ENCODE measurements at places on chromosomes 13 and 19.

- no peak for DNase-seq
Observed at GRCh38 chr13:70616847-70617246, 508.6 kb upstream of the KLHL1 start.

GRCh38 chr19:46537136-46538097 lies 41.8 kb upstream of the PNMA8B start:
- peak; percentile 67 for DNase-seq

DNA sequence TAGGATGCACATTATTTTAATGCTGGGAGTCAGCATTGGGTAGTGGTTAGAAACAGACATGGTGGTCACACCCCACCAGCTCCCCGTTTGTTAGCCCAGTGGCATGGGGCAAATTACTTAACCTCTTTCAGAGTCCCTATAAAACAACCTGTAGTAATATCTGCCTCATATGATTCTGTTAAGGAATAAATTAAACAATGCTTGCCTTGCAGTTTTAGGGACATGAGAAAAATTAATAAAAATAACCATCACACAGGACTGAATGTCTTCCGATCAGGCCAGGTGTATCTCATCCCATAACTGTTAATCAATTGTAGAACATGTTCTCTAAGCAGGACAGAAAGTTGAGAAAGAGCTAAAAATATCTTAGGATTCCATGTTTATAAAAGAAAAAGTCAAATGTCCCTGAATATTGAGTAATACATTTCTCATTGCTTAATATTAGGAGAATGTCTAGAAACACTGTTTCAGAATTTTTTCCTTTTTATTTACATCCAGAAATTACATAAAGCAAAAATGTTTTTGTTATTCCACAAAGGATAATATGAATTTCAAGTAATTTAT lies 196.5 kb downstream of the GPC6 start:
- no peak for DNase-seq

GRCh38 chr13:98994080-98994479 lies 16.2 kb upstream of the DOCK9 start:
- no peak for DNase-seq

DNA sequence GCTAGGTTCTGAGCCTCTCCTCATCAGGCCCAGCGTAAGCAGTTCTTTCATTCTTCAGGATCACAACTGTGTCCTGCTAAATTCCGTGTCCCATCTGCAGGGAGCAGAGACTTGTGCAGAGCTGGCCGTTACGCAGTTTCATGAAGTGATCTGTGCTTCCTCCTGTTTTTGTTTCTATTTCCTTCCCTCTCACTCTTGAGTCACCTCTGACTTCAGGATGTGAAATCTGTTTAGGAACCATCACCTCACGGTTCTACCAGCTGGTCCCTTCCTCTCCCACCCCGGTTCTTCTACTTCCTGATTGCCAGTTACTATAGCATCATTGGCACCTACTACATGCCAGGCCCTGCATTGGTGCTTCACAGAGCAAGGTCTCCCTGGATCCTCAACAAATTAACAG lies 8.5 kb downstream of the MAU2 start:
- DNase-seq: no peak

GRCh38 chr19:56314381-56315076 lies at the start of gene ZSCAN5A:
ZSCAN5A (minus strand) TSS chr19:56314839; CDS start chr19:56225046, 89,793 bp downstream.
- DNase-seq: peak; percentile 96

DNA sequence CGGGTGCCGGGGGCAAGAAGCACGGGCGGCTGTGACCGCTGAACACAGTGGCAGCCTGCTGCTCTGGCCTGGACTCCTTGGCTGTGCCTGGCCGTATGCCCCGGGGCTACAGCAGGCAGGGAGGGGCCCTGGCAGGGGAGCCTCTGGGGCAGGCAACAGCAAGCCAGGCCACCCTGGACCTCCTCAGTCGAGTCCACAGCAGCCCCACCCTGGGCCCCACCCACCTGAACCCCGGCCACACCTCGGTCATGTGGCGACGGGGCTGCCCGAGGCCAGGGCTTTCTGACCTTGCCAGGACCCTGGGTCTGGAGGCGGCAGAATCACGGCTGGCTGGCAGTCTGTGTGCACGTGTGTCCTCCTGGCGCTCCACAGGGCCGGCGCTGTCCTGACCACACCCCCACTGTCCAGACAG lies 8.7 kb downstream of the CILP2 start:
- no peak for DNase-seq

DNA sequence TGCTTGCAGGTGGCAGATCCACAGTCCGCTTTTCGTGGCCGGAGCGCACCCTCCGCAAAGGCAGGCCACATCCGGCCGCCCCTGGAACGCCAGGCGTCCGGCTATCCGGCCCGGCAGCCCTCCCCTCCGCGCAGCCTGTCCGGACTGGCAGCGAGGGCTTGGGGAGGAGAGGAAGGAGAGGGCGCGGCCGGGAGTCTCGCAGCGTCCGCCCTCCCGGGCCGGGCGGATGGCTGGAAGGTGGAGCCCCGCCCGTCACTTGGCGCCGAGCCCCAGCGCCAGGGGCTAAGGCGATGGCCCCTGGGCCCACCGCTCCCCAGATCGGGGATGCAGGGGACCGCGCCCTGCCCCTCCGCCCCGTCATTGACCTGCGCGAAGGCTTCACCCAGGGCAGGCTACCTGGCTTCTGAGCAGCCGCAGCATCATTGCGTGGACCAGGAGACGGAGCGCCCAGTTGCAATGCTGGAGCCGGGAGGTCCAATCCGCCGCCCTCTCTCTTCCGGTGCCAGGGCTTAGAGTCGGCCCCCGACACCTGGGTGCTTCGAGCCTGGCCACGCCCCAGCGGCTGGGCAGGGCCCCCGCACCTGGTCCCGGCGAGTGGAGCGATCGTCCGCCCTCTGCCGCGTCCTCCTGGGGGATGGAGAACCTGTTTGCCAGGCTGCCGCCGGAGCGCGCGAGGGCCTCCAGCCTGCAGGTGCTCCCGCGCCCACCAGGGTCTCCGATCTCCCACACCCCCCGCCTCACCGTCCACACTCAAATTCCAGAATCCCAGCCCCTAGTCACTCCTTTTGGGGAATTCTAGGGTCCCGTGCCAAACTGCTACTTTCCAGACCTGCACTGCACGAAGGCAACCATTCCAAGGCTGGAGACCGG lies at the start of gene FUT1:
Gene FUT1 (minus strand): TSS at position 146 of the 870 bp plus-strand sequence. CDS start 1,360 bp downstream, outside the sequence.
- no peak for DNase-seq

DNA sequence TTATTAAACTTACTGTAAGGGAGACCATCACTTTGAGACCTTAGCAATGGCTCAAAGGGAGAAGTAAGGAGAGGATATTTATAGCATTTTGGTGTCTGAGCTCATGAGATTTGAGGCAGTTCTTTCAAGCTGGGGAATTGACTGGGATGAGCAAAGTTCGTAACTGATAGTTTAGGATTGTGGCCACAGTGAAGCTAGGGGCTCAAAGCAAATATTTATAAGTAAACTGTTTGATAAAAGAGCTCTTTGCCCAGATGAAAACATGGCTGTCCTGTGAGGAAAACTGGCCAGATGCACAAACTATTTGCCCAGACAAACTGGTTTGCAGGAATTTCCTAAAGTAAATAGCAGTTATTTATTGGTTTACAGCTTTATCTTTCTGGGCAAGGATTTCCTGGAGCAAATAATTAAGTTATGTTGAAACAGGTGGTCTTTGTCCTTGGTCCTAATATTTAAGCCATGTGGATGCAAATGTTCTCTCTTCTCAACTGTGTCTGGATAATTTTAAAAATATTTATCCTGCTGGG lies 59.7 kb upstream of the TMTC4 start:
- no peak for DNase-seq

GRCh38 chr13:49864509-49864908 lies 71.6 kb downstream of the SPRYD7 start:
- no peak for DNase-seq

GRCh38 chr19:50044922-50045321 lies 19.1 kb downstream of the ZNF473 start:
- no peak for DNase-seq

DNA sequence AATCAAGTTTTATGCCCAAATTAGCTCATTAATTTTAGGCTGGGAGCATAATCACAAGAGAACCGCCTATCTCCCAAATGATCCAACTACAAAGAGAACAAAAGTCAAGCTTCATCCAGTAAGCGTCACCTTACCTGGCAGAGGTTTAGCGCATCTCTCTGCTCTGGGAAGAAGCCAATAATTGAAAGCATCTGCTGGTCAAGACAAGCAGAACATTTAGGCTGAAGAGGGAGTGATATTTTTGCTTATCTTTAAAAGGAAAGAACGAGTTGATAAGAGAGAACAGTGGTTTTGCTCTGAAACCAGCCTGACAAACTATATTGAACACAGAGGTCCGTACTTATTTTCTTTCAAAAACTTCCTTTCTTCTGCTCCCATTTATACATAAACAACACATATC lies 242.1 kb downstream of the ENOX1 start:
- no peak for DNase-seq

- DNase-seq: no peak
Observed at GRCh38 chr19:32924200-32924599, 47.6 kb downstream of the CEP89 start.

GRCh38 chr19:30718707-30719106 lies 346.5 kb downstream of the ZNF536 start:
- no peak for DNase-seq

- DNase-seq: no peak
Observed at GRCh38 chr13:109436841-109437240, 349.5 kb downstream of the IRS2 start.

GRCh38 chr19:48837051-48837524 lies 797 bp upstream of the HSD17B14 start:
- DNase-seq: peak; percentile 75

- no peak for DNase-seq
Observed at GRCh38 chr19:5954293-5954692, 23.6 kb downstream of the RANBP3 start.

DNA sequence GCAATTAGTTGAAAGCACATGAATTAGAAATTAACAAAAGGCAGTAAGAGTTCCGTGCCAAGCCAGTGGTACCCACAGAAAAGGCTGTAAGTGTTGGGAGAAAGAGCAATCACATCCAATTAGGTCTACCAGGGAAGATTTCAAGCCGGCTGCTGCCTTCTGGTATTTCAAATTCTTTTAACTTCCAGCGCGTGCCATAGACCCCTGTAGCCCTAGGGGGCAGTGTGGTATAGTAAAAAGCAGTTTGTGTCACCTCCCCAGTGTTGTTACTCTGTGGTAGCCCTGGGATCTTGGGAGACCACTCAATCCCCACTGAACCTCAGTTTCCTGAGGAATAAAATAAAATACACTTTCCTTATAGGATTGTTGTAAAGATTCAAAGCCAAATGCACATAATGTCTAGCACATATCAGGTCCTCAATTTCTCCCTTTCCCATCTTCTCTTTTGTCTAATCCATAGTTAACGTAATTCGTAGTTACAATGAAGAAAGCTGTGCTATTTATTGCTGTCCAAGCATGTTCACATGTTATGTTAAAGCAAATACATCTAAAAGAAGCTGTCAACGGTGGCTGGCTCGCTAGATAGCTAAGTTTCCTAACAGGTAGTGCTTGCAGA lies 230.2 kb downstream of the TDRD3 start:
- no peak for DNase-seq

GRCh38 chr19:17114414-17114831 lies 38.8 kb downstream of the MYO9B start:
- DNase-seq: no peak

GRCh38 chr19:5308451-5309437 lies 31.9 kb downstream of the PTPRS start:
- no peak for DNase-seq

DNA sequence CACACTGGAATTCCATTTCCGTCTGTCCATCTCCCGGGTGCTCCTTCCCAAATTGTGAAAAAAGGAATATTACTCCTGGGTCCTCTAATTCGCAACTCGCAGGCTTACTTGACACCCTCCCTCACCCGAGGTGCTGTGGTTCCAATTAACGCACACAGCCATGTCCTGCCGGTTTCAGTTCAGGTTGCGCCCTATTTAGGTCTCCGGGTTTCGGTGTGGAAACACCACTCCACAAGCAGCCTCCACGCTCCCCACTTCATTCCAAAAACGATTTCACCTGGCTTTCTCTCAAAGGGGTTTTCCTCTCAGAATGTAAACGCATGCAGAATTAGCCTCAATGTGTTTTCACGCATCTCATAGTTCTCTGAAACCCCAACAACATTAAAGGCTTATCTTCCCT lies 37.9 kb downstream of the NAXD start:
- DNase-seq: no peak

DNA sequence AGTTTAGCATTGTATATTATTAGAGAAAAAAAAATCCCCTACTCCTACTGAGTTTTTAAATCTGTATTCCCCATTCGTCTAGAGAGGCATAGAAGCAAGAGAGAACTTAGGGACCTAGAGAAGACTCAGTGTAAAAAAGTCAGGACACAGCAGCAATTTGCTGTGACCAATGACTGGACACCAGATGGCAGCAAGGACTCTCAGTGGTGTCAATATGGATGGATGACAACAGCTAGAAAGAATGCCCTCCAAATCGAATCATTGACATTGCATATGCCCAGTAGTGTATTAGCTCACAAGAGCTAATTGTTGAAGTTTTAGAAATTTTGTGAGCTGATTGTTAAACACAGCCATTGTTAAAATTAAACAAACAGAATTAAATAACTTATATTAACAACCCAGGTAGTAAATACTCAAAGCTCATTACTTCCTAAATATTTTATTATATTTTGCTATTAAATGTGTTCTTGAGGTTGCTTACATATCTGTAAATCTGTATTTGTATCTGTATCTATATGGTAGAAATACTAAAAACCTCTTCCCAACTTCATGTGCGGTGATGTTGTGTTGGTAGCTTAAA lies 43.9 kb downstream of the SIAH3 start:
- peak; percentile 16 for DNase-seq

- no peak for DNase-seq
Observed at GRCh38 chr19:48819366-48819816, 8.6 kb upstream of the BCAT2 start.

GRCh38 chr13:110129076-110129475 lies 177.9 kb downstream of the COL4A1 start:
- no peak for DNase-seq

DNA sequence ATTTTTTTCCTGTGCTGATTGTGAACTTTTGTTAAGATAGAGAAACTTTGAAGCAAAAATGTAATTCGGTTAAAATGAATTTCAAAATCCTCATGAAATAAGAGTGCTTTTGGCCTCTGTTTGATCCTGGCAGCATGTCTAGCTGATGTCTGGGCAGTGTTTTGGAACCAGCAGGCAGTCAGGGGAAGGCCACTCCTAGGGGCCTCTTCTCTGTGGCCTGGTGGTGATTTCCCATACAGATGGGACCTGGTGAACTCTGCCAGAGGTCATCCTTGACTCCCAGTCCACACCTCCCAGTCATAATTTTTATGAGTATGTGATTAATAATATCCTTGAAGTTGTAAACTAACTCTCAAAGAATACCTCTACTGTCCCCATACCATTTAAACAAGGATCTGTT lies 226.6 kb downstream of the PCCA start:
- no peak for DNase-seq

- DNase-seq: peak; percentile 94
Observed at GRCh38 chr19:51366389-51367254, 434 bp upstream of the ETFB start.

DNA sequence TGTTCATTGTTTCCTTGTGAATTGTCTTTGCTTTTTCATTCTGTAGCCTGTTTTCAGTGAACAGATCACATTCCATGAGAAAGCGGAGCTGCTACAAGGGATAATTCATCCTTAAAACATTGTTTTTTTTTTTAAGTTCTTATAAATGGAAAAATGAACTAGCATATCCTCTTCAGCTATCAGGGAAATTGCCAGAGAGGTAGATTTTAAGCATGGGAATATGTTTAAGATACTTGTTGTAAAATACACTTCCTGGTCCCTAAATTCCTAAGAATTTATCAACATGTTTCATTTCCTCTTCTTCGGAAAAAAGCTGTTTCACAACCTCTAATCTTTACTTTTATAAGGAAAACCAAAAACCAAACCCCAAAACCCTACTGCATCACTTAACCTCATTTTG lies 238.0 kb downstream of the POSTN start:
- DNase-seq: no peak

- DNase-seq: no peak
Observed at GRCh38 chr13:56706485-56706884, 434.2 kb upstream of the PRR20A start.
